ENCODE measurements at places on chromosomes 11 and 22. TPM values are rescaled to one million over a fixed set of nuclear protein-coding genes. Genes with fewer than 3 reads are reported as not detected.

Gene CCDC85B
- 36.4 TPM for total RNA-seq

Gene LRP4
- total RNA-seq, result 14.0 TPM

Gene CSNK2A3
- 3.9 TPM for total RNA-seq

DNA sequence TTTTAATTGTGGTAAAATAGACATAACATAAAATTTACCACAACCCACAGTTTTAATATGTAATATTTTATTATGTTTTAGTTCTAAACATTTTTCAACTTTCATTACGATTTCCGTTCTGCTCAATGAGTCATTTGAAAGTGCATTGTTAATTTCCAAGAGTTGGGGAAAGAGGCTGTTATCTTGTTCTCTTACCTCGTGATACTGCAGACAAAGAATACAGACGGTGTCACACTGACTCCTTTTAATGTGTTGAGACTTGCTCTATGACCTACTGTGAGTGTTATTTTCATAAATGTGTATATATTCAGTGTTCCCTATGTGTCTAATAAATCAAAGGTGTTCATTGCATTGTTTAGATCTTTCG is 10.8 kb upstream of the RAC2 start:
- no peak for DNase-seq

- DNase-seq, result no peak
These were observed 1.8 kb upstream of the SMIM35 start for GRCh38 chr11:118088531-118088930.

DNA sequence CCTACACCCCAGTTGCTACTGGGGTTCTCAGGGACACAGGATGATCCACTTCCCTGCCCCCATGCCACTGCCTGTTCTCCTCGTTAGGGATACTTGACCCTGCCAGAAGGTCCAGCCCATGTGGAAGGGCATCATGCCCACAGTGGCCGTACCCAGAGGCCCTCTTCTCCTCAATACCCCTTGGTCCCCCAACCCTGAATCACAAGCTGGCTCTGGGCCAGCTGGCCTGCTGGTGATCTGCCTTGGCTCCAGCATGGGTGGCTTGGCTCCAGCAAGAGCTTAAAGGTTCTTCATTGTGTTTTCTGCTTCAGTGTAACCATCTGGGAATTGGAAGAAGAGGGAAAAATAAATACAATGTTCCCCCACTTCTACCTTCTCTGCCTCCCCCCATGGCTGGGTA is 11.1 kb upstream of the TPBGL start:
- peak; percentile 32 for DNase-seq
